Gastroesophageal sphincter (tissue), 4 donors: ENCODE measurements at places on chromosomes 1 and 21. TPM values are rescaled to one million over a fixed set of nuclear protein-coding genes. Genes with fewer than 3 reads are reported as not detected.

Gene C1orf185
- not detected for total RNA-seq

DNA sequence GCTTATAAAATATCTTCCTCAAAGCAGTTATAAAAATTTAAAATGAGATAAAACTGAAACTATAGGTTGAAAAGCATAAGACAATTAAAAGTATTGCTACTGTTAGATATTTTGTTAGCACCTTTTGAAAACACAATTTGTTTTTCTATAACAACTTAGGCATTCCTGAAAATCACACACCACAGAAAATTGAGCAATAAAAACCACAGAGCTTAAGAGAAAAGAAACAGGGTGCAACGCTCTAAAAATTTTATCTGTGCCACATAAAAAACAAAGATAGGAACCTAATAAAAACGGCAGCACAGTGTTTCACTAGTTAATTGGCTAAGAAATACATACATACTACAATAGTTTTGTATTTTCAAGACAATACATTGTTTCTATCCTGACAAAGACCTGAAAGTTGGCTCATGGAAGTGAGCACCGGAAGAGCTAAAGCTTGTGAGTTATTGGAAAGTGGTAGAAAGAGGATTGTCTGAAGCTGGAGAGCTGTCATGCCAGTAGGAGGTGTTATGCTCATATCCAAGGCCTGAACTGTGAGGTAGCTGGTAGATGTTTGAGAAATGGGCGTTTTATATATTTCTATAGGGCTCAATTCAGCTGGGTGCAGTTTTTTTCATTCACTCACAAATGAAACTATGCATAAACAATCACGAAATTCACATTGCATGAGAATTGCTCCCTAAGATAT, 45.8 kb downstream of the RGS7 start:
- ATAC-seq = no peak

GRCh38 chr1:38269923-38270848, 223.6 kb upstream of the POU3F1 start:
- ATAC-seq = no peak

DNA sequence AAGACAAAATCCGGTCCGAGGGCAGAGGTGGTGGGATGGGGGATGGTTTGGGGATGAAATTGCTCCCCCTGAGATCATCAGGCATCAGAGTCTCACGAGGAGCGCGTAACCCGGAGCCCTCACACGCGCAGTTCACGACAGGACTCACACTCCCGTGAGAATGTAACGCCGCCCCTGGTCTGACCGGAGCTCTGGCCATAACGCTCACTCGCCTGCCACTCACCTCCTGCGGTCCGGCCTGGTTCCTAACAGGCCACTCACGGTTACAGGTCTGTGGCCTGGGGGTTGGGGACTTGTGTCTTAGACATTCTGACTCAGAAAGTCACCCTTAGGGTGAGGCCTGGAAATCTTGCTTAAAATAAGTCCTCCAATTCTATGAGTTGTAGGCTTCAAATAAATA, 19.8 kb downstream of the MAP1LC3C start:
- no peak for ATAC-seq
